Calu3 (cell line): ENCODE measurements at places on chromosomes 2 and 18. TPM values are rescaled to one million over a fixed set of nuclear protein-coding genes. Genes with fewer than 3 reads are reported as not detected.

Gene CDK5R2
- 0.59 and 0.86 TPM in 2 replicates for total RNA-seq

Gene HRH4
- total RNA-seq = 0.09 TPM in 1 of 2 replicates, not detected in the other

GRCh38 chr2:23286758-23287704 is 97.9 kb upstream of the KLHL29 start:
- H3K27me3 ChIP-seq = peaks cover 69% of the 10 kb centered on the region
- no peaks in the 10 kb centered on the region for H3K36me3 ChIP-seq
- no peak overlapping the region for H3K27ac ChIP-seq
- H3K4me3 ChIP-seq = no peak overlapping the region

GRCh38 chr18:28112056-28112470 is 64.9 kb downstream of the CDH2 start:
- no peak overlapping the region for H3K27ac ChIP-seq
- no peaks in the 10 kb centered on the region for H3K36me3 ChIP-seq
- no peak for DNase-seq

DNA sequence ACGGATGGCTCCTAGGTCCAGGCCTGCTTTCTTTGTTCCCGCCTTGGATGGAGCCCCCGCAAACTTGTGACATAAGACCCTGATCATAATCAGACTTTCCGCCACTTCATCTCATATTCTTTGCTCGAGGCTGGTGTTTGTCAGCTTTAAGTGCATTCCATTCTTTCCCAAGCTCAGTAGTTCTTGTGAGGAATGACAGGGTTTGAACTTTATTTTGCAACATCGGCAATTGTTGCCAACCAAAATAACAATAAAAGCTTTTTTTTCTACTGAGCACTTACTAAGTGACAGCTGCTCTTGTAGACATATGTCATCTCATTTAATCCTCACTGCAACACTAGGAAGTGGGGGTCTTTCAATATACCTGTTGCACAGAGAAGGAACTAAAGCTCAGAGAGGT is 178.8 kb upstream of the ST6GAL2 start:
- H3K27me3 ChIP-seq = no peaks in the 10 kb centered on the region
- no peak overlapping the region for H3K4me3 ChIP-seq
- H3K27ac ChIP-seq = no peak overlapping the region
- H3K4me1 ChIP-seq = no peaks in the 10 kb centered on the region
- no peak for DNase-seq

GRCh38 chr2:107569496-107569895 is 257.2 kb upstream of the RGPD4 start:
- no peak for DNase-seq
- no peaks in the 10 kb centered on the region for H3K4me1 ChIP-seq
- no peak overlapping the region for H3K27ac ChIP-seq
- no peaks in the 10 kb centered on the region for H3K27me3 ChIP-seq
- no peak overlapping the region for H3K4me3 ChIP-seq

GRCh38 chr2:236936446-236936940 is 149.2 kb upstream of the COPS8 start:
- H3K27me3 ChIP-seq = peaks cover 33% of the 10 kb centered on the region
- no peak overlapping the region for H3K4me3 ChIP-seq
- no peaks in the 10 kb centered on the region for H3K36me3 ChIP-seq
- H3K27ac ChIP-seq = no peak overlapping the region
